ENCODE measurements at places on chromosomes 1 and 21.

GRCh38 chr1:15994590-15995351, 9.3 kb upstream of the SRARP start:
- peak; percentile 29 for DNase-seq

DNA sequence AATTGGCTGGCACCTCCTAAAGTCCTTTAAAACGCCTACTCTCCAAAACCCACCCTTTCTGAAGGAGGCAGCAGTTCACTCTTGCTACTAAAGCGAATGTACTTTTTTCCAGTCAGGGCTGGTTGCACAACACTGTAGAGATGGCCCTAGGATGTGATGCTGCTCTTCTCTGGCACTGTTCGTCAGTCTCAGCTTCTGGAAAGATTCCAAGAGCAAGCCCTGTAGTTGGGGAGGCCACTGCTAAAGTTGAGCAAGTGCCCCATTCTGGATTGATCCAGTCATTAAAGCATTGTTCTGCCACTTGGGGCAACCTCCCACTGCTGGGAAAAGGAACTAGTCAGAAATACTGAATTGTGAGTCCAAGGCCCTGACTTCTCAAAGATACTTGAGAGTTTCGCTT, 28.5 kb upstream of the KCNQ4 start:
- no peak for DNase-seq

DNA sequence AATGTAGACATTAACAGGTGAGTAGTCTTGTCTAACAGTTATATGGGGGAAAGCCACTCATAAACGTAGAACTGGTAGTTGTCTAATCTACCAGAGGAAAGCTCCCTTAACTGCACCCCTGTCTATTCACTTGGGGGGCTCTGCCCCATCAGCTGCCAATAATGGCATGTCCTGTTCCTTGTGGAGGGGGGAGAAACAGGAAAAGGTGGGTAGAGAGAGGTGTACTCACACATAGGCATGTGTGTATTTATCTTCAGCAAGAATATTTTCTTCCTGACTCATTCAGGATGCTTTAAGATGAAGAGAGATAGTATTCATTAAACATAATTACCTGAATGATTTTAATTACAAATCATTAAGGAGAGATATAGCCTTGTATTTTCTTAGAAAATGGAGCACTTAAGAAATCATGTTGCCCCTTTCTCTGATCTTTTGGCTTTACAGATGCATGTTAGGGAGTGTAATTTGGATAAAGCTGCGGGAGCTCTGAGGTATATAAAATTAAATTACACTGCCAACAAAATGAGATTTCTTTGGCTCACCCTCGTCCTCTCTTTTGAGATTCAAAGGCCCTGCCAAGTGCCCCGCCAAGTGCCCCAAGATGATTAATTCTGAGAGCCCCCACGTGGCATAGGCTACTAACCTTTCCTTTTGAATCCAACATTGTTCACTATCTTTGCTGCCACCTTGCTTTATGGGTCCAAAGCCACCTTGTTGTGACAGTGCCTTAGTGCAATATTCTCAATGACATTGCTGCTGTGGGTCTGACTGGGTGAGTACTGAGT, 286.3 kb upstream of the LYPLAL1 start:
- DNase-seq: no peak

- DNase-seq: no peak
Measured at GRCh38 chr1:47756411-47756810, 240.8 kb downstream of the TRABD2B start.

DNA sequence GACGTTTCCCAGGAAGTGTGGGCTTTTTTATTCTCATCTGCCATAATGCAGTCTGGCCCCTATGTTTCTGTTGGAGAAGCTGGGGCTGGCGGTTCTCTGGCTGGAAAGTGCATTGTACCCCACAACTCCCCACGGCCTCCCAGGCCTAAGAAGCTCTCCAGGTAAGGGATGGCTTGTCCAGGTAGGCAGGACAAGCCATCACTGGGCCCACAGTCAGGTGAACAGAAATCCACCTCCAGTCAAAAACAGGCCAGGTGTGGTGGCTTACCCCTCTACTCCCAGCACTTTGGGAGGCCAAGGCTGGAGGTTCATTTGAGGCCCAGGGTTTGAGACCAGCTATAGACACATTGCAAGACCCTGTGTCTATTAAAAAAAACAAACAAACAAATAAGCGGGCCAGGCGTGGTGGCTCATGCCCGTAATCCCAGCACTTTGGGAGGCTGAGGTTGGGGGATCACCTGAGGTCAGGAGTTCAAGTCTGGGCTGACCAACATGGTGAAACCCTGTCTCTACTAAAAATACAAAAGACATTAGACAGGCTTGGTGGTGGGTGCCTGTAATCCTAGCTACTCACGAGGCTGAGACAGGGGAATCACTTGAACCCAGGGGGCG, 3.1 kb upstream of the WNT9A start:
- no peak for DNase-seq

DNA sequence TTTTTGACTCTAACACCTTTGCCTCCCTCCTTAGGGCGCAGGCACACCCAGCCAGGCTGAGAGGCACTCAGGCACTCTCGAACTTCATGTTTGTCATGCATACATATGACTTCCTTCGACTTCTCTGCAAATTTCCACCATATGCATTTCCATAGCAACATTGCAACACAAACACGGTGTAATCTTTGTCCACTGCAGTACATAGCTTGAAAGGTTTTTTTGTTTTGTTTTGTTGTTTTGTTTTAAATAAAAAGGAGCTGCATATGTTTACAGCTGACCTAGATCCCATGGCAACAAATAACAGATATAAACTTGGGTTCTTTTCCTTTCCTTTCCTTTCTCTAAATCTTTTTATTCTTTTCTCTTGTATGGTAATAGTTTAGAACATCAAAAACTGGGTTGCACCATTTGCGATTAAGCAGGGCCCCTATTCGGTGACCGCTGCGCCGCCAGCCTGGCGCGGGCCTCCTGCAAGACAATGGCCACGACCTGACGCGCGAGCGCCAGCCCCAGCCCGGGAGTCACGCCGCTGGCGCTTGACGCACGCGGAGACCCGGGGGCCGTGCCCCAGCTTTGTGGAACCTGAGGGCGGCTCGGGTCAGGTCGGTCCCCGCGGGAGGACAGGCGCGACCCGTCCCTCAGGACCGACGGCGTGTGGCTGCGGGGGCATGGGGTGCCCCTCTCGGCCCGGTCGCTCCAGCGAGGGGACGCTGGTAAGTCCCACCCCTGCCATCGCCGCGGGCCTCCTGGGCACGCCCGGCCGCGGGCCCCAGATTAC, 35.2 kb downstream of the CCN1 start:
- DNase-seq: no peak

DNA sequence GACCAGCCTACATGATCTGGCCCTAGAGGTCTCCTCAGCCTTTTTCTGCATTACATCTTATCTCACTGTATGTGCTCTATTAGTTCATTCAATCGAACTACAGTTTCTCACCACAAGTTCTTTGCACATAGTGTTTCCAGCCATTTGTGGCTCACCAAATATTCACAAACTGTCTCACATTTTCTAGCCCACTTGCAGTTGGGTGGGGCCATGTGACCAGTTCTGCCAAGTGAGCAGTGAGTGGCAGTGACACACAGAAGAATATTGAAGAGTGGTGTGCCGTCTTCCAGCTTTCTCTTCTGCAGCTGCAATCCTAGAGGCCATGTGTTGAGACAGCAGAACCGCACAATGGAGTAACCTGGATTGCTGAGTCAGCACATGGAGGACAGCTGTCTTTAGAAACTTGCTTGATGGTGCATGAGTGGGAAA, 103.2 kb upstream of the ZNF644 start:
- DNase-seq: peak; percentile 27

DNA sequence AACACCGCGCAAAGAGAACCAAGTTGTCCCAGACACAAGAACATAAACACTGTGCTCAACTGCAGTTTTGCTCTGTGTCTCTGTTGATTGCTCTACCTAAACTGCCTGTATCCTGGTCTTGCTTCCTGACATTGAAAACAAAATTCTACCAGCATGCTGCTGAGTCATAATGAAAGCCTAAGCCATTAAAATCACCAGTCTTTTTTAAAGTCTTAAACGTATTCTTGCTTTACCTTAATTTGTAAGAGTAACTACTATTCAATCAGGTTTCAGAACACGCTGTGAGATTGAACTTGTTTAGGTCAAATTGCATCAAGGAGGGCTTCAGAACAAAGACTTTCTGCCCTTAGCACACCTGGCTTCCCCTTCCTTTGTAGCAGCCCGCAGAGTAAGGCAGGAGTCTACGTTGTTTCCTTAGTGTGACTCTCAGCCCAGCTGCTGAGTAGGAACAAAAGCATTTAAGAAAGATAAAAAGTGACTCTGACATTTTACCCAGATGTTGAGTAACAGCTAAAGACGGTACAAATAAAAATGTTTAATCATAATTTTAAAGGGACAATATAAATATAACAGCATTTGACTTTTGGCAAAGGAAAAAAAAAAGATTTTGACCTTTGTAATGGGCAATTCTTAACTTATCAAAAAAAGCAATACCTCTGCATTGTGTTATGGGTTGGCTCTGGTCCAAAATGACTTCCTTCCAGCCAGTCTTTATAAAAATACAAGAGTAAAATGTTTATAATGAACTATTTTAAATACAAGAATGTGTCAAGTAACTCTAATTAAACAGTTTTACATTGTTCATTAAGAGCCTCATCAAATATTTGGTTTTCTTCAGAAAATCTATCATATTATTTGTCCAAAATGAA, 186.9 kb upstream of the ADGRL4 start:
- DNase-seq: no peak

- DNase-seq: no peak
Measured at GRCh38 chr1:25803368-25803767, 3.4 kb downstream of the SELENON start.

DNA sequence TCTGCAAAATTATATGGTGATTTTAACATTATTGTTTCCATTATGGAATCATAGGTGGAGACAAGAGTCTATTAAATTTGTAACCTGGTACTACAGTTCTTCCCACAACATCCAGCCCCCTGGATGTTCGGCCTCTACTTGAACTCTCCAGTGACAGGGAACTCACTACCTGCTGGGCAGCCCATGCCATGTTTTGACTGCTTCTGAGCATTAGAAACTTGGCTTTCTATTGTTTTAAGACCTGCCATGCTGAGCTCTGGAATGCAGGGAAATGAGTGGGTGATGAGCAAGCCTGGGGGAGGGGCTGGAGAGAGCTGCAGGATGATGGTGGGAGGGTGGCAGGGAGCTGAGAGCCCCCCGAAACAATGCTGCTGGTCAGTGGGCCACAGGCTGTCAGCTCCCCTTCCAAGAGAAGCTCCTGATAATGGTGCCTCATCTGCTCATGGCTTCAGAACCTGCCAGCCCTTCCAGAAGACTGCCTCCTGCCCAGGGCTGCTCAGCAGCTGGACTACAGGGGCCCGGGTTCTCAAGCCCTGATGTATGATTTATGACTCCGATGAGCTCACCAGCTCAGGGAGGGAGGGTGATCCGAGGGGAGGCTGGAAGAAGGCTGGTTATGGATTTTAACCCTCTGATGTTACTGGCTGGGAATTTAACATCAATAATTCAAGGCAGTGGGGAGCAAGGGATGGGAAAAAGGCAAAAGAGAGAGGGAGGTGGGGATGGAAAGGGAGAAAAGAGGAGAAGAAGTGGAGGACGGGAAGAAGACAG, 205.0 kb downstream of the HIVEP3 start:
- DNase-seq: no peak

DNA sequence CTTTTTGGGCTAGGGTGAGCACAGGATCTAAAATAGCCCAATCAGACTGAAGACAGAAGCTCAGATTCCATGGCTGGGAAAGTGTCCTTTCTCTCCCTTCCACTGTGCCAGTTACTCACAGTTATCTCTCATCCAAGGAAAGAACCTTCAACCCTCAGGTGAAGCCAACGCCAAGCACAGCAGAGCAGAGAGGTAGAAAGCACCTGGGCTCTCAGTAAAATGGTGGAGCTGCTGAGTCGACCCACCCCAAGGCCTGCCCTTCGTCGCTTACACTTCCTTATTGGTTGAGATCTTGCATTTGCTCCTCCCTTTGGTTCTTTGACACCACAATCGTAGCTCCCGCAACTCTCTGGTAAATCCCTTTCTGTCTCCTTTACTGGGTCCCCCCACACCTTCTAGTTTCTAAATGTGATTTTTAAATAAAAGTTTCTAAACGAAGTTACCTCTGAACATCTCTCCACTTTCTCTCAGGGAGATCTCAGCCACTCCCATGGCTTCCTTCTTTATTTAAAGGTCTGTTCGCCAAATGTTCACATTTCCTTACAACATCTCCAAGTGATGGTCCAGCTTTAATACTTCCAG, 27.5 kb upstream of the SLC30A1 start:
- no peak for DNase-seq

DNA sequence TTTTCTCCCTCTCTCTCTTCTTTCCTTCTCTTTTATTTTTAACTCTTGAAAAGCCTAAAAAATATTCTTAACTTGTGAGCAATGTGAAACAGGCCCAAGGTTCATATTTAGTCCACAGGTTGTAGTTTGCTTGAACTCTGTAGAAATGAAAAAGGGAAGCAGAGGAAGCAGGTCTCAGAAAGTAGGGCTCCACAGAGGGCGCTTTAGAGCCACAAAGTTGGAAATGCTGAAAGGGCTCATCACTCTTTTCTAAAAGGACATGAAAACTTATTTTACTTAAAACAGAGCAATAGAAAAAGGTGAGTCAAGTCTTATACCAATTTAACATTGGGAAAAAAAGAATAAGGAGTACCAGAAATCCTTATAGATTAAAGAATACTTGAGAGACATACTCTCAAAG, 247.0 kb downstream of the USP25 start:
- DNase-seq: no peak

- DNase-seq: no peak
Measured at GRCh38 chr1:31523769-31524168, 52.5 kb upstream of the TINAGL1 start.

- DNase-seq: peak; percentile 74
Measured at GRCh38 chr1:26696654-26697430, 1.0 kb downstream of the ARID1A start.

GRCh38 chr21:29389136-29389535, 90.4 kb downstream of the BACH1 start:
- no peak for DNase-seq

DNA sequence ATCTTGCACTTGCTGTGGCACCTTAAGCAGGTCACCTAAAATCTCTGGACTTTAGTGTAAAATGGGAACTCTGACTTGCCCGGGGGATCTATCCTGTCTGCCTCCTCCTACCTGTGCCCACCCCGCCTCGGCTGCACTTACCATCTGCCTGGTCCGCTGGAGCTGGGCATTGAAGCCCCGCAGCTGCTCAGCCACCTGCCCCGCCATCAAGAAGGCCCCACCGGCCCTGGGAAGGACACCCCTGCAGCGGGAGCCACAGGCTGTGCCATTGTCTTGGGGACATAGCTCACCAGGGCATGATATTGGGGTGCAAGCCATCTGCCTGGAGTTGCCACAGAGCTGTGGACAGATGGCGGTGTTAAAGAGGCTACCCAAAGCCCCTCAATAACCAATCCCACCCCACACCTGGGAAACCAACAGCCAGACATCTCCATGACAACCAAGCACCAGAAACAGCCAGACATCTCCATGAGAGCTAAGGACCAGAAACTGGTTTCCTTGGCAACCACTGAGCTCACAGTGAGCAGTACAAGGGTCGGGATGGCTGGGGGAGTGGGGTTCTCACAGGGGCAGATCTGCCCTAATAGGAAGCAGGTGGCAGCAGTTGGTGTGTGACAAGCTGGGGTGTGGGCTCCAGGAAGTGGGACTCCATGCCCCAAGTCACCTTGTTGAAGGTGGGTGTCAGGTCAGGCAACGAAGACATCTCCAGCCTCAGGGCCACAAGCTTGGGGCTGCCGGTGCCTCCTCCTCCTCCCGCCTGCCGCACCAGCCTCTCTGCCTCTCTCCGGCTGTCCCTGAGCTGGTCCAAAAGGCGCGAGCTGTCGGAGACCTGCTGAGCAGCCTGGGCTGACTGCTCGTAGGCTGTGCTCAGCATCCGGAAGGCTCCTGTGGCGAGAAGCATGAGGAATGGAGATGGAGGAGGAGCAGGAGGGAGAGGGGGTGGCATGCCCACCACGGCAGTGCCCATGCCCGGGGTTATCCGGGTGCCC, 29.1 kb downstream of the LAMB3 start:
- DNase-seq: no peak

GRCh38 chr1:171654942-171655745, 2.7 kb upstream of the MYOC start:
- DNase-seq: peak; percentile 50
